ENCODE measurements at places on chromosomes 3 and 15. TPM values are rescaled to one million over a fixed set of nuclear protein-coding genes. Genes with fewer than 3 reads are reported as not detected.

TMC3 gene
- total RNA-seq: 0.22 TPM

PATL2 gene
- total RNA-seq: 0.49 TPM

FAM107A gene
- 18.9 TPM for total RNA-seq

ATP13A5 gene
- total RNA-seq: 0.22 TPM

SI gene
- total RNA-seq: not detected

SYNPR gene
- 21.0 TPM for total RNA-seq
